ENCODE measurements at places on chromosomes 6 and 20.
A peak's percentile ranks its signal among the peaks of the same experiment; 100 is the strongest.

DNA sequence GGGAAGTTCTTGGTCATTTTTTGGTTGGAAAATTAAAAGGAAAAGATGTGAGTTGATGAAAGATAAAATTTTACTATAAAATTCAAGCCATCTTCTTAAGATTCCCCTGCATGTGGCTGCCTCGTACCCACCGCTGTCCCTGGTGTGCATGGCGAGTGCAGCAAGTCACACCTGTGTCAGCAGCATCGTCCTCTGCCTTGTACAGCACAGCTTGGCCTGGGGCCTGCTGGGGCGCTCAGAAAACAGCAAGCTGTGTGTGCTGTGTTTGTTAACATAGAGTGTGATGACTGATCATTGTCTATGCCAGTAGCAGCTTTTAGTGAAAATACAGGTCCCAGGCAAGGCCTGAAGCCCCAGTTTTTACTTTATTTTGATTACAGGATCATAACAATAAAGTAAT is 56.7 kb downstream of the FAM120B start:
- H3K36me3 ChIP-seq = peaks cover 7% of the 10 kb centered on the region
- H3K4me3 ChIP-seq = no peak overlapping the region
- H3K27me3 ChIP-seq = no peaks in the 10 kb centered on the region
- H3K4me1 ChIP-seq = no peaks in the 10 kb centered on the region
- no peak for DNase-seq

DNA sequence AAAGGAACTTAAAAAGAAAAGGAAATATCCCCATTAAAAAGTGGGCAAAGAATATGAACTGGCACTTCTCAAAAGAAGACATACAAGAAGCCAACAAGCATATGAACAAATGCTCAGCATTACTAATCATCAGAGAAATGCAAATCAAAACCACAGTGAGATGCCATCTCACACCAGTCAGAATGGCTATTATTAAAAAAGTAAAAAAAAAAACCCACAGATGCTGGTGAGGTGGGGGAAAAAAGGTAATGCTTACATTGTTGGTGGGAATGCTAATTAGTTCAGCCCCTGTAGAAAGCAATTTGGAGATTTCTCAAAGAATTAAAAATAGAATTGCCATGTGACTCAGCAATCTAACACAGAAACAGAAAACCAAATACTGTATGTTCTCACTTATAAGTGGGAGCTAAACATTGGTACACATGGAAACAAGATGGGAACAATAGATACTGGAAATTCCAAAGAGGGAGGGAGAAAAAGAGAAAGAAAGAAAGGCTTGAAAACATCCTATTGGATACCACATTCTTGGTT is 437.1 kb downstream of the GRIK2 start:
- no peak overlapping the region for H3K27ac ChIP-seq
- no peaks in the 10 kb centered on the region for H3K36me3 ChIP-seq
- no peak overlapping the region for H3K4me3 ChIP-seq
- DNase-seq = no peak
- H3K4me1 ChIP-seq = no peaks in the 10 kb centered on the region
- H3K27me3 ChIP-seq = no peaks in the 10 kb centered on the region

DNA sequence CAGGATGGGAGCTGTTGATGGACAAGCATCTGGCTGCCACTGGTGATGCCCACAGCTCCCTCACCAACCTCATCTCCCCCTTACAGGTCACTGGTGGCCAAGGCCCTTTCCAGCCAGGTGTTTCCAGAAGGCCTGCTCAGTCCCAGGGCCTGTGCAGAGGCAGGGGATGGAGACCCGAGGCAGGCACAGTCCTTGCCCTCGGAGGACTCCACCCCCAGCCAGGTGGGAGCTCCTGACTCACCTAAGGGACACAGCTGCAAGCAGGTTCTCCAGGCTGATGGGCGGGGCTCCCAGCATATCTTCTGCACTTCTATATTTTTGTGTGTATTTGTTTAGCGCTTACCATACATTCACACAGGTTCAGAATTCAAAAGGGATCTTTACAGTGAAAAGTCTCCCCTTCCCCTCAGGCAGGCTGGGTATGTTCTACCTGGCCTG is 17.4 kb downstream of the PRPH2 start:
- no peak overlapping the region for H3K4me3 ChIP-seq
- H3K27me3 ChIP-seq = no peaks in the 10 kb centered on the region
- H3K27ac ChIP-seq = no peak overlapping the region
- H3K4me1 ChIP-seq = no peaks in the 10 kb centered on the region
- DNase-seq = no peak
- H3K36me3 ChIP-seq = no peaks in the 10 kb centered on the region

- no peaks in the 10 kb centered on the region for H3K27me3 ChIP-seq
- H3K27ac ChIP-seq = no peak overlapping the region
- no peaks in the 10 kb centered on the region for H3K36me3 ChIP-seq
- H3K4me1 ChIP-seq = no peaks in the 10 kb centered on the region
These were observed 45.6 kb downstream of the ADGRF5 start for GRCh38 chr6:46876126-46876525.

DNA sequence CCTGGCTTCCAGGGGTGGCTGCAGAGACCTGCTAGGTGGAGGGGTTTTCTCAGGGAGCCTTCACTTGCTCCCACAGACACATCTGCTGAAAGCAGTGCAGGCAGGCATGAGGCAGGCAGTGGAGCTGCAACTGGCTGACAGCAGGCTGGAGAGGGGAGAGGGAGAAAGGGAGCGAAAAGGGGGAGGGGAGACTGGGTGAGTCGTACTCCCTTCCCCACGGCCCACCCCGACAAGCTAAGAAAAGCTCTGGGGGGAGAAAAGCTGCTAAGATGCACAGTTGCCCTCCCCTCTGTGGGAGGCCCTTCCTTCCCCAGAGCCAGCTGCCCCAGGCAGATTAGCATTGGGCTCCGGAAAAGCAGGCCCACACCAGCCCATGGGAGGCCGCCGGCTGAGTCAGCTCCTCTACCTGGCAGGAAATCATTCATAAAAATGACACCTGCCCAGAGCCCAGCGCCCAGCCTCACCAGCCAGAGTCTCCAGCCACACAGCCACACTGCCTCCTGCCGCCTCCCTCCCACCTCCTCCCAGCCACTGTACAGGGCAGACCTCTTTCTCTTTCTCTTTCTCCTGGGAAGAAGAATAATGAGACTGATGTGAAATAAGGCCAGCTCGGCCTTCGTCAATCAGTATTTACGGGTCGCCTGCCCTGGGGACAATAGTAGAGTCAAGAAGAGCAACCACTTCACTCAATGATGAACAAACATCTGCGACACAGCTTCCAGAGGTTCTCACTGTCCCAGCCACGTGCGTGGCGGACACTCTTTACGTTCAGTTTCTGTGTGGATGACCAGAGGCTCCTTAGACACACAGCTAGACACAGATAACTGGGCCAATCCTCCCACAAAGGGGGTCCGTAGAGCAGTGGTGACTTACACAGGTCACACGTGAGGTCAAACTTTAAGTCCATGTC is 7.7 kb upstream of the C20orf203 start:
- no peaks in the 10 kb centered on the region for H3K36me3 ChIP-seq
- DNase-seq = no peak
- H3K27ac ChIP-seq = no peak overlapping the region

GRCh38 chr6:152316024-152316423 is 321.1 kb downstream of the SYNE1 start:
- H3K27me3 ChIP-seq = no peaks in the 10 kb centered on the region
- H3K27ac ChIP-seq = peak overlapping the region; percentile 17
- H3K36me3 ChIP-seq = peaks cover 72% of the 10 kb centered on the region
- H3K4me3 ChIP-seq = no peak overlapping the region
- no peaks in the 10 kb centered on the region for H3K4me1 ChIP-seq

DNA sequence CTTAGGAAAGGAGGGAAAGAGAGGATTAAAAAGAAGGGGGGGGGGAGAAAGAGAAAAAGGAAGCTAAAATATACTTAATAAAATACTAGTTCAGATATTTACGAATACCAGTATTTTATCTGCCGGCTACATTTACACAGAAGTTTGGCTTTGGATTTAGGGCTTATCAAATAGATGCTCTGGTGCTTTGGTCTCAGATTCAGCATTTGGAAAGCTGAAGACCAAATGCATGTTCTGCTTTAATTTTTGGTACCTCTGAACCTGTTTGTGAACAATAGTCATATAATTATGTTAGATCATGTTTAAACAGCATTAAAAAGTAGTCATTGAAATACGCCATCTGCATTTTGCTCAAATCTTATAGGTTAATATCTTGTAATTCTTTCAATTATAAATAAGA is 786.0 kb upstream of the CITED2 start:
- no peak for DNase-seq
- H3K27me3 ChIP-seq = no peaks in the 10 kb centered on the region
- H3K27ac ChIP-seq = no peak overlapping the region
- H3K4me1 ChIP-seq = no peaks in the 10 kb centered on the region

DNA sequence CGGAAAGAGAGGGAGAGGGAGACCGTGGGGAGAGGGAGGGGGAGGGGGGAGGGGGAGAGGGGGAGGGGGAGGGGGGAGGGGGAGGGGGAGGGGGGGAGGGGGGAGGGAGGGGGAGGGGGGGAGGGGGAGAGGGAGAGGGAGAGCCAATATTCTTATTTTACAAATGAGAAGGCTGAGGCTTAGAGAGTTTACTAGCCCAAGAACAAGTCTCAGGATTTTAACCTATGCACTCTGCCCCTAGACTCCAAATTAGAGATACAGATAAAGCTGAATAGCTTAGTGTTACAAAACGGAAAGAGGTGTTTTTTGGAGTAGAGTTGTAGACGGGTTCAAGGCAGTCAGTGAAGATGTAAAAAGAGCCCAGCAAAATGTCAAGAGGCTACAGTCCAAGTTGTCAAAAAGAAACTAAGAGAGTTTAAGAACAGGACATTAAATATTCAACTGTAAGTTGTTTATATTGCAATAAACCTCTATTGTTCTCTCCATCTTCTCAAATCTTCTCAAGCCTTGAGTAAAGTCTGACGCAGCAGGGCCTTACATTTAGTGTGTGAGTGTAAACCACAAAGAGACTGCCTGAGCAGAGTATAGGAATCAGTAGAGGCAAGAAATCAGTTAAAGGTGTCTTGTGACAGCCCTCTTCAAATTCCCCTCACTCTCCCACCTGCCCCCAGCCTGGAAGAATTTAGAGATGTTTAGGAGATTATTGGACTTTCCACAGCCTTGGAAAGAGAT is 34.9 kb upstream of the AKIRIN2 start:
- H3K27ac ChIP-seq = no peak overlapping the region
- no peaks in the 10 kb centered on the region for H3K27me3 ChIP-seq
- DNase-seq = no peak
- no peak overlapping the region for H3K4me3 ChIP-seq
- H3K4me1 ChIP-seq = no peaks in the 10 kb centered on the region

- no peaks in the 10 kb centered on the region for H3K27me3 ChIP-seq
- no peak overlapping the region for H3K4me3 ChIP-seq
- no peaks in the 10 kb centered on the region for H3K4me1 ChIP-seq
These were observed 75.5 kb upstream of the CCDC167 start for GRCh38 chr6:37575221-37575620.

DNA sequence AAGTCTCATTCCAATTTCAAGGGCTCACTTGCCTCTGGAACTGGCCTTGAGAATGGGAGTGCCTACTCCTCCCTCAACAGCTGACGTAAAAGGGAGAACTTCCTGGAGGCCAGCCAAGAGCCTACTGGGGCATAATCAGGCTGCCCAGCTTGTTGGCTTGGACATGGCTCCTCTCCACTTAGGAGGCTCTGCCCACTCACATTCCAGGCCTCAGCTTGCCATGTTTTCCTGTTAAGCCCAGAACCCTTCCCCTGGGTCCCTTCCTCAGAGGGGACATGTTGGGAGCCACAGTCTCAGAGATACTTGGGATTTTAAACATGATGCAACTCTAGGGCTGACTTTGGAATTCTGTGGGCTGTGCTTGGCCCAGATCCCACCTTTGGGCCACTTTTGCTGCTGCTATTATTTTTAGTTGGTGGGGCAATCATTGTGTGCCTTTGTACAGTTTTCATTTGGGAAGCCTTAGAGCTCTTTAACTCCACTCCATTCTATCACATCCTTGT is 31.5 kb upstream of the ADTRP start:
- H3K4me1 ChIP-seq = peaks cover 10% of the 10 kb centered on the region
- DNase-seq = peak; percentile 85
- no peak overlapping the region for H3K4me3 ChIP-seq
- no peaks in the 10 kb centered on the region for H3K27me3 ChIP-seq
- peak overlapping the region; percentile 70 for H3K27ac ChIP-seq

DNA sequence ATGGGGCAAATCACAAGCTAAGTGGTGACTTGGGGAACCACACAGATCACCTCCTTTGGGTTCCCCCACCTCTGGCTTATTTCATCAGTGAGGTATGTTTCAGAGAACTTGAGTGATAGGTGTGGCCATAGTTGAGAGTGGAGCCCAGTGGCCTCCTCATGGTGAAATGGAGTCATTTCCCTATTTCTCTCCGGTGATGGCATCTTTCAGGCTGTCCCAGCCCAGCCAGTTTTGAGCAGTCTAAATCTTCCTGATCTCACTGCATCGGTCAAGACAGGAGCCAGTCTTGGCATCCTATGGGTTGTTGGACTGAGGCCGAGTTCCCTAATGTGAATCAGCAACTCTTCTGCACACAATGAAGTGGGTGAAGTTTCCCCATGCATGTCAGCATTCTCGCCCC is 132.4 kb downstream of the EYA2 start:
- H3K4me1 ChIP-seq = no peaks in the 10 kb centered on the region
- H3K4me3 ChIP-seq = no peak overlapping the region
- no peak overlapping the region for H3K27ac ChIP-seq
- no peaks in the 10 kb centered on the region for H3K36me3 ChIP-seq

- H3K27me3 ChIP-seq = no peaks in the 10 kb centered on the region
- H3K27ac ChIP-seq = no peak overlapping the region
- DNase-seq = no peak
- H3K4me3 ChIP-seq = no peak overlapping the region
These were observed 995.9 kb upstream of the ADGRB3 start for GRCh38 chr6:67639161-67639560.

- H3K4me3 ChIP-seq = no peak overlapping the region
- no peaks in the 10 kb centered on the region for H3K36me3 ChIP-seq
- no peaks in the 10 kb centered on the region for H3K27me3 ChIP-seq
- no peaks in the 10 kb centered on the region for H3K4me1 ChIP-seq
- H3K27ac ChIP-seq = peak overlapping the region; percentile 47
These were observed 258.8 kb downstream of the GMDS start for GRCh38 chr6:1986454-1987243.

DNA sequence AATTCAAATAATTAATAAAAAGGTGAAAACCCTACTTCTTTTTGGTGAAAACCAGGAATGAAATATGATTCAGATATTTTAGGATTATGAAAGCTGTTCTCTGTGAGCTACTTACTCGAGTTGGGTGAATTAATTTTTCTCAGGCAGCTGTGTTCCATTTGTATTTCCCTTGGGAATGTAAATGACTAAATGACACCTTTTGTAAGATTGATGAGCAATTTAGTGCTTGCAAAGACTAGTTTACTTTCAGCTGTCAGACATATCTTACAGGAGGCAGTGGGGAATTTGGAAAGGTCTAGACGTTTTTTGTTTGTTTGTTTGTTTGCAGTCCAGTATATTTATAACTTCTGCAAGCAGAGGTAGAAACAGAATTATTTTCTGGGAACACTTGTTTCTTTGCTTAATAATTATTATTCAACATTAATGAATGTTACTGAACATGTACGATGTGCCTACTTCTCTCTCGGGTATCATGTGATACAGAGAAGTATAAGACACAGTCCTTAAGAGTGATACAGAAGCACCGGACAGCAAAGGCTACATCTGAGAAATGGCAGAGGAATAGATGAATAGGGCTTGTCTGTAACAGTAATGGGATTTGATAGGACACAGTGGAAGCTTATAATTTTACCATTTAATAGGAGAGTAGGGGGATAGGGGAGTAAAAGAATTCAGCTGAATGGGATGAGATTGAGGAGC is 91.3 kb downstream of the AKAP7 start:
- no peaks in the 10 kb centered on the region for H3K36me3 ChIP-seq
- H3K4me3 ChIP-seq = no peak overlapping the region
- H3K4me1 ChIP-seq = no peaks in the 10 kb centered on the region
- DNase-seq = no peak
- H3K27me3 ChIP-seq = no peaks in the 10 kb centered on the region

Data from tibial artery (tissue), 4 donors.